ENCODE measurements at places on chromosomes 11 and 22. TPM values are rescaled to one million over a fixed set of nuclear protein-coding genes. Genes with fewer than 3 reads are reported as not detected.

DNA sequence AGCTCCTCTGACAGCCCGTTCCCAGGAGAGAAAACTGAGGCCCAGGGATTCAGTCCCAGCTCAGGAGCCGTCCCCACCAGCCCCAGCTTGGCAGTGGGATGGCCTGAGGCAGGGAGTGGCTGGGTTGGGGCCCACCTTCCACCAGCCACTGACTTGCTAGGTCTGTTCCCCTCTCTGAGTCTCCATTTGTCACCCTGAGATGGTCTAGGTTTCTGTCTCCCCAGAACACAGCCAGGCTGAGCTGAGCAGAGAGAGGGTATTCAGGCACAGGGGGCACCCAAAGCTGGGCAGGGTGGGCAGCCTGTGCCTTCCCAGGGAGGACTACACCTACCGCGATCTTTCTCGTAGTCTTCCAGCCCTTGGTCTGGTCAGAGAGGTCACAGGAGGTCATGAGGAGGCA lies 95.7 kb downstream of the PDE2A start:
- no peaks in the 10 kb centered on the region for H3K4me1 ChIP-seq
- DNase-seq: no peak
- H3K4me3 ChIP-seq: no peak overlapping the region
- H3K27me3 ChIP-seq: no peaks in the 10 kb centered on the region
- no peaks in the 10 kb centered on the region for H3K36me3 ChIP-seq

GRCh38 chr22:19775496-19776325 lies 15.1 kb downstream of the TBX1 start:
- H3K36me3 ChIP-seq: no peaks in the 10 kb centered on the region
- no peak for DNase-seq
- H3K4me3 ChIP-seq: no peak overlapping the region
- no peaks in the 10 kb centered on the region for H3K4me1 ChIP-seq

GRCh38 chr11:34570584-34570983 lies 50.3 kb upstream of the EHF start:
- no peak overlapping the region for H3K4me3 ChIP-seq
- no peak overlapping the region for H3K27ac ChIP-seq

DNA sequence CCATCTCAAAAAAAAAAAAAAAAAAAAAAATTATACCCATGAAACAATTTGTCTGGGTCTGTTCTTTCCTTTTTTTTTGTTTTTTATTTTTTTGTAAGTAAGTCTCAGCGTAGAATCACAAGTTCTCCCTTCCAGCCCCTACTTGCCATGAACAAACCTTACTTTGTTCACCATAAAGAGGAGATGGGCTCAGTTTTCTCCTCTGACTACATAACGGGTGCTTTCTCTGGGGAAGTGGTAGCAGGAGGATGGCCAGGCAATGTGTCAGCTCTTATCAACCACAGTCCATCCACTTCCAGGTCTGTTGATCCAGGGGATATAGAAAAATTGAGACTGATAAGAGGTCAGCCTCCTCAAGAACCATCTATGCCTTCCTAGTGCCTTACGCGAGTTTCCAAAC lies 11.0 kb downstream of the ASCC2 start:
- no peaks in the 10 kb centered on the region for H3K36me3 ChIP-seq
- no peak overlapping the region for H3K4me3 ChIP-seq
- H3K27ac ChIP-seq: no peak overlapping the region
- H3K27me3 ChIP-seq: no peaks in the 10 kb centered on the region
- DNase-seq: no peak
- H3K4me1 ChIP-seq: no peaks in the 10 kb centered on the region

DNA sequence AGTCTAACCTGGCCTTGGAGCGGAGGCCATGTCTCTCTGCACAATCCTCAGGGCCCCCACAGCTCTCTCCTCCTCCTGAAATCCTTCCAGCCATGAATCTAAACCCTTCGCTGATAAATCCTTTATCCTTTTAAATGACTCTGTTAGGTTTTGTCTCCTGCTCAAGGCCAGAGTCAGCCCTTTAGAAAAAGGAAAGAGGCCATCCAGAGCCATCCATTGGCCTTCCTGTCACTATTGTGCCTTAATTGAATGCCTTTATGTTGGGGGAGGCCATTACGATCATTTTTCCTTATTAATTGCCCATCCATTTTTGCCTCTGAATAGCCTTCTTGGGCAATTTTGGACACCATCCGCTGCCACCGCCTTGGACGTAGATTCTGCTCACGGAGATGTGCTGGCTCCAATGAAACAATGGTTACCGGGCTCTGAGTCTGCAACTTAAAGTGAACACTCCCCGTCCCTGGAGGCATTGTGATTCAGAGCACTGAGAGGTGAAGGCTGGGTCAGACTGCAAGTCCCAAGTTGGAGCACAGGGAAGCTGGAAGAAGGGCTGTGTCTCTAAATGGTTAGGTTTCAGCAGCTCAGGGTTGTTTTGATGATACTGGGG lies 213.0 kb upstream of the E2F8 start:
- H3K36me3 ChIP-seq: no peaks in the 10 kb centered on the region
- H3K27ac ChIP-seq: no peak overlapping the region
- no peaks in the 10 kb centered on the region for H3K27me3 ChIP-seq

GRCh38 chr11:13924801-13925327 lies 37.7 kb upstream of the SPON1 start:
- H3K4me1 ChIP-seq: peaks cover 44% of the 10 kb centered on the region
- no peaks in the 10 kb centered on the region for H3K36me3 ChIP-seq
- no peaks in the 10 kb centered on the region for H3K27me3 ChIP-seq
- no peak overlapping the region for H3K4me3 ChIP-seq
- peak overlapping the region; percentile 65 for H3K27ac ChIP-seq

DNA sequence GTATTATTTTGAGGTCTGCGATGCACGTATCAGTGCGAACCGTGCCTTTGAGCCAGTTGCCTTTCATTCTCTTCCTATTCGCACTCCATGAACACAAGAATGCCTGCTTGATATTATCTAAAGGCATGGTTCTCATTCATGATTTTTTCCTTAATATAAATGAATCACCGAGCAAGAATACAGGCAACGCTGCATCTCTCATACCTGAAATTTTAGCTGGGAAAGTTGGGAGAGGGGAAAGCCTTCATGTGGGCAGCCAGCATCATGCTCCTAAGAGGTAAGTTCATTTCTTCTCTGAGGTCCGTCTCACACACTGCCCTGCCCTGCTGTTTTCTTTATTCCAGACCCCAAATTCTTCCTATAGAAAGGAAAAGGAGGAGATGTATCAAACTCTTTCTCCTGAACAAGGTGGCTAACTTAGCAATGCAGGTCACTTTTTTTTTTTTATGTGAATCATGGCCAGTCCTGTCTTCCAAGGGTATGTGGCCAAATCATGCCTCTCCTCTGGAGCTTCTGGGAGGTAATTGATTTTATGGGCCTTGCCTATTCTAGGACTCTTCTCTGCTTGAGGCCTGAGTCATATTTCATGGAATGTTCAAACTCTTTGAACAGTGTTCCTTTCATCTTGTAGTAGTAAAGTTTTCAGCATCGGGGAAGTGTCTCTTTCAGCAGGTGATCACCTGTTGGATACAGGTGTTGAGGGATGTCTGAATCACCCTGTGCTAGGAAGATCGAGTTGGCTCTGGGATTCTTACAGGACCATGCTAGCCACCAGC lies 3.2 kb downstream of the GLB1L2 start:
- H3K4me1 ChIP-seq: peaks cover 9% of the 10 kb centered on the region
- DNase-seq: no peak
- no peaks in the 10 kb centered on the region for H3K36me3 ChIP-seq
- H3K27ac ChIP-seq: no peak overlapping the region

GRCh38 chr11:102438311-102439062 lies 14.1 kb downstream of the TMEM123 start:
- peak overlapping the region; percentile 51 for H3K27ac ChIP-seq
- no peak overlapping the region for H3K4me3 ChIP-seq
- DNase-seq: no peak
- H3K4me1 ChIP-seq: no peaks in the 10 kb centered on the region

- no peaks in the 10 kb centered on the region for H3K27me3 ChIP-seq
- H3K4me1 ChIP-seq: no peaks in the 10 kb centered on the region
- H3K4me3 ChIP-seq: no peak overlapping the region
- H3K36me3 ChIP-seq: no peaks in the 10 kb centered on the region
These were observed 475.1 kb upstream of the LARGE1 start for GRCh38 chr22:34395370-34395769.

DNA sequence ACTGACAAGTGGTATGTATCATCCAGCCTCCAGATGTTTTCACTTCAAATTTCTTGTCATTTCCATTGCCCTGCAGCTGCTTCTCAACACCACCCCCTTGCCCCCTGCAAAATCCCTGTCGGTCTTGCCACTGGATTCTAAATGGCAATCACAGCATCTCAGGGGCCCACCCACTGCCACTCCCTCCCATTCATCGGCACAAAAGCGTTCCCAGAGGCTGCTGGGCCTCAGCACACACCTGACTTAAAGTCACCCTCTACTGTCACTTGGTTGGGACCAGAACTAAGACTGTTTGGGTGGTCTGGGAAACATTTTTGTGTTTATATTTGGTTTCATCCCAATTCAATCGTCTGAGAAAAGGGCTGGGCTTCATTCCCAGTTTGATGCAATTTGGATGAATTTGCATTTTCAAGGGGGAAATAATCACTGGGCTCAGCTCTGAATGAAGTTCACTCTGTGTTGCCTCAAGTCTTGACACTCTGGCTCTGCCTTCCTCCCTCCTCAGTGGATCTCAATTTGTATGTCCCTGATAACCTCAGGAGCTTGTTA lies 27.1 kb downstream of the SYT13 start:
- DNase-seq: no peak
- H3K27ac ChIP-seq: no peak overlapping the region
- no peaks in the 10 kb centered on the region for H3K27me3 ChIP-seq
- no peak overlapping the region for H3K4me3 ChIP-seq

MMP7 gene
- not detected for total RNA-seq

SYNGR1 gene
- 0.92 TPM for total RNA-seq

CBLIF gene
- total RNA-seq: not detected

DEUP1 gene
- not detected for total RNA-seq

IZUMO1R gene
- total RNA-seq: not detected

PHLDA2 gene
- 2.5 TPM for total RNA-seq

CNGA4 gene
- total RNA-seq: 0.43 TPM
